Thoracic aorta (tissue), 2 donors: ENCODE measurements at places on chromosomes 12 and 14. TPM values are rescaled to one million over a fixed set of nuclear protein-coding genes. Genes with fewer than 3 reads are reported as not detected.

SMOC1 gene
- total RNA-seq = 29.8 TPM

RHOJ gene
- total RNA-seq = 23.4 TPM

EFS gene
- 23.3 TPM for total RNA-seq

CLEC12A gene
- total RNA-seq = 0.42 TPM

TAS2R10 gene
- not detected for total RNA-seq

ATP23 gene
- 7.4 TPM for total RNA-seq

RNU4-1 gene
- total RNA-seq = not detected

HOXC10 gene
- not detected for total RNA-seq

GPR84 gene
- 0.95 TPM for total RNA-seq

DNA sequence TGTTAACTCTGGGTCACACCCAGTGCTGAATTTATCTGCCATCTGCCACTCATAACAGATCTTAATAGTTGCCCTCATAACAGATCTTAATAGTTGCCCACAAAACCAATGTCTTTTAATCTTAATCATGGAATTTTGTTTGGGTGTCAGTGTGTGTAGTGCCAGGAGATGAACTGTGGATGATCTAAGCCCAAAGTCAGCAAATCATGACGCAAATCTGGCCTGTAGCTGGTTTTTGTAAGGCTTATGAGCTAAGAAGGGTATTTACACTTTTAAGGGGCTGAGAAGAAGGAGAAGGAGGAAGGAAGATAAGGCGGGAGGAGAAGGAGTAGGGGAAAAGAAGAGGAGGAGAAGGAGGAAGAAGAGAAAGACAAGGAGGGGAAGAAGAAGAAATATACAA is 10.0 kb upstream of the IL26 start:
- H3K27ac ChIP-seq = no peak overlapping the region
- H3K27me3 ChIP-seq = no peaks in the 10 kb centered on the region
- peaks cover 16% of the 10 kb centered on the region for H3K4me1 ChIP-seq
- H3K4me3 ChIP-seq = no peak overlapping the region

DNA sequence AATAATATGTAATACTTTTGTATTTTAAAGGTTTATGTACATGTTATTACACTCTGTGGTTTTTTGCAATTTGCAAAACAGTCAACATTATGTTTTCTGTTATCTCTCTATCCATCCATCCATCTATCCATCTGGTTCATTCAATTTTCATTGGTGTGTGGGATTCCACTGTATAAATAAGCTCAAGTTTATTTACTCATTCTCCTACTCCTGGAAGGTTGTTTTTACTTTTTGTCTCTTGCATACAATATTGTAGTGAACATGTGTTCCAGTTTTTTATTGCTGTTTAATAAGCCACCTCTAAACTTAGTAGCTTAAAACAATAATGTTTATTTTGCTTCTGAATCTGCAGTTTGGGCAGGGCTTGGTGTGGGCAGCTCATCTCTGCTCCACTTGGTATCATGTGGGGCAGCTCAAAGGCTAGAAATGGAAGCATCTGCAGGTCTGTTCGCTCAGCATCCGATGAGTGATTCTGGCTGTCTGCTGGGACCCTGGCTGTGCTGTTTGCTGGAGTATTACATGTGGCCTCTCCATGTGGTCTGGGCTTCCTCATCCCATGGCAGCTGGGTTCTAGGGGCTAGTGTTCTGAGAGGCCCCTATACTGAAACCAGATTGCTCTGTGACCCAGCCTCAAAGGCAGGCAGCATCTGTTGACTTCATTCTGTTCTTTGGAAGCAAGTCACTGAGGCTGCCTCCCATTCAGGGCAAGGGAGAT is 98.8 kb downstream of the SLC25A47 start:
- H3K36me3 ChIP-seq = no peaks in the 10 kb centered on the region
- DNase-seq = no peak
- H3K27me3 ChIP-seq = no peaks in the 10 kb centered on the region
- no peak overlapping the region for H3K4me3 ChIP-seq

DNA sequence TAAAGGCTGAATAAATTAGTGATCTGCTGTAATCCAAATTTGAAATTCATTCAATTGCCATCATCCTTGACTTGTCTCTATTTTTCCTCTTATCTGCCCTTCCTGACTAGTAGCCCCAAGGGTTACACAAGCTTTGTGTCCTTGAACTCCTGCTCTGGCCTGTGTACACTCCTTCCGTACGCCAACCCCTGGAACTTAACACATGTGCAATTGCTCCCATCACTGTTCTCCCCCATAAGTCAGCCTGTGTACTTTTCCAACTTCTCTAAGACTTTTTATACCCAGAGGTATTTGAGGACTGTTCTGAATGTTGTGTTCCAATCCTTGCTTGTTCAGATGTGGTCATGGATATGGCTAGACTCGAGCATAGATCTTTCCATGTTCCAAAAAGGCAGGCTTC is 171.1 kb upstream of the G2E3 start:
- H3K4me3 ChIP-seq = no peak overlapping the region
- H3K27me3 ChIP-seq = no peaks in the 10 kb centered on the region
- no peak for DNase-seq
- peaks cover 5% of the 10 kb centered on the region for H3K4me1 ChIP-seq

- H3K36me3 ChIP-seq = no peaks in the 10 kb centered on the region
- DNase-seq = no peak
- no peaks in the 10 kb centered on the region for H3K4me1 ChIP-seq
- no peaks in the 10 kb centered on the region for H3K27me3 ChIP-seq
- no peak overlapping the region for H3K4me3 ChIP-seq
- no peak overlapping the region for H3K27ac ChIP-seq
Measured at GRCh38 chr12:24960222-24960855, 11.4 kb upstream of the BCAT1 start.

- H3K4me3 ChIP-seq = no peak overlapping the region
- H3K27me3 ChIP-seq = no peaks in the 10 kb centered on the region
- no peak for DNase-seq
Measured at GRCh38 chr14:105275267-105275946, 25.4 kb downstream of the BRF1 start.

DNA sequence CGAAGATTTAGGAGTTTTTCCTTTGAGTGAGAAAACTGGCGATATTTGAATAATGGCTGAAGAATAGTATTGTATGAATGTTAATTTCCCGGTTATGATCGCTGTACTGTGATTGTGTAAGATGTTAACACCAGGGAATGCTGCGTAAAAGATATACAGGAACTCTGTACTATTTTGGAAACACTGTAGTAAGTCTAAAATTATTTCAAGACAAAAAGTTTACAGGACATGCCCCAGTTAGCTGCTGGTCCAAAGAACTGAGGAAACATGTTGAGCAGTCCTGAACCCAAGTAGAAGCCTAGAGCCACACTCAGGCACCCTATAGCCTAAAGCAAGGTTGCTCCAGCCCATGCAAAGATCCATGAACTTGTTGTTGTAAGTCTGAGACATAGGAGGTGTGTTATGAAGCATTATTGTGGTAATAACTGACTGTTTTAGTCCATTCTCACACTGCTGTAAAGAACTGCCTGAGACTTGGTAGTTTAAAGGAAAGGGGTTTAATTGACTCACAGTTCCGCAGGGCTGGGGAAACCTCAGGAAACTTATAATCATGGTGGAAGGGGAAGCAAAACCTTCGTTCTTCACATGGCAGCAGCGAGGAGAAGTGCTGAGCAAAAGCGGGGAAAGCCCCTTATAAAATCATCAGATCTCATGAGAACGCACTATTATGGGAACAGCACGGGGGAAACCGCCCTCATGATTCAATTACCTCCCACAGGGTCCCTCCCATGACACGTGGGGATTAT is 99.8 kb upstream of the RESF1 start:
- no peak overlapping the region for H3K4me3 ChIP-seq
- no peaks in the 10 kb centered on the region for H3K4me1 ChIP-seq
- DNase-seq = no peak
- no peaks in the 10 kb centered on the region for H3K36me3 ChIP-seq
- no peak overlapping the region for H3K27ac ChIP-seq

GRCh38 chr12:32134101-32134888 is 27.6 kb downstream of the BICD1 start:
- DNase-seq = no peak
- peak overlapping the region; percentile 34 for H3K27ac ChIP-seq
- H3K36me3 ChIP-seq = no peaks in the 10 kb centered on the region
- no peak overlapping the region for H3K4me3 ChIP-seq

- H3K36me3 ChIP-seq = no peaks in the 10 kb centered on the region
- no peak overlapping the region for H3K4me3 ChIP-seq
- no peaks in the 10 kb centered on the region for H3K4me1 ChIP-seq
- H3K27ac ChIP-seq = no peak overlapping the region
Measured at GRCh38 chr14:39015360-39015961, 87.6 kb downstream of the SEC23A start.

DNA sequence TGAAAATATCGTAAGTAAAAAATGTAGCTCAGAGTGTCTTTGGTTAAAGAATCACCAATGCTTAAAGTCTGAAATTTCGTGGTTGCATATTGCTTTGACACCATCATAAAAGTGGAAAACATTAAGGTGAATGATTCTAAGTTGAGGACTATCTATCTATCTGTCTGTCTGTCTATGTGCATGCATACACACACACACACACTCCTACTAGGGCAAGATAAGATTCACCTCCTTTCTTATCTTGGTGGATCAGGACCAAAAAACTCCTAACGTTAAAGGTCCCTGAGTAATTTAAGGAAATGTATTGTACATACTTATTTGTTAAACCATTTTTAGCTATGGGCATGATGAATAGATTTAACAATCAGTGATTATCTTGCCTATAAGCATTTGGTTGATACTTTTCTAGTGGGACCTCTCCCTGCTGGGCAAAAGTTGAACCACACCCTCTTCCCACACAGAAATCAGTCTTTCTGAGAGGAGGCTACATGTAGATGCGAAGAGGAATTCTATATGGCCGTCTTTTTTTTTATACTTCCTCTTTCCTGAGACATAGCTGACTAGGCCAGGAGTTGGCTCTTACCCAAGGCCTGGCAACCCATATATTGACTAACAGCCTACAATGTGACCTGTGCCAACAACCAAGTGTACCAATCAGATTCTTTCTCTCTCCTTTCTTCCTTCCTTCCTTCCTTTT is 19.3 kb upstream of the LLPH start:
- no peak for DNase-seq
- H3K27me3 ChIP-seq = no peaks in the 10 kb centered on the region
- no peak overlapping the region for H3K4me3 ChIP-seq

DNA sequence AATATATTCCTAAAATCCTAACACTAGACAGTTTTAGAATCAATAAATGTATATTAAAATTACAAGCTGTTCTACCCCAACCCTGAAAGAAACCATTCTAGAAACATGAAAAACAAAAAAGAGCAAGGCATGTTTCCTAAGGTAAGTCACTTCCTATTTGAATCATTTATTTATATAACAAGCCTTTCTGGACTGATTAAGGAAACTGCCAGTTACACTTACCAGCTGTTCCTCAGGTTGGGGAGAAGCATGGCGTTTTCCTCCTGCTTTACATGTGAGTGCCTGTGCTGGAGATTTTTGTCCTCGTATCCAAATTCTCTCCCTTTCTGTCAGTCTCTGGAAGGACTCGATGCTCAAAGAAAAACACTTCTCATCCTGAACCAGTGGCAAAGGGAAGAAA is 183.3 kb downstream of the EFCAB11 start:
- DNase-seq = no peak
- no peak overlapping the region for H3K4me3 ChIP-seq
- no peaks in the 10 kb centered on the region for H3K36me3 ChIP-seq
- no peaks in the 10 kb centered on the region for H3K4me1 ChIP-seq
- H3K27ac ChIP-seq = no peak overlapping the region

- no peak overlapping the region for H3K4me3 ChIP-seq
- H3K36me3 ChIP-seq = no peaks in the 10 kb centered on the region
- no peak for DNase-seq
- H3K4me1 ChIP-seq = peaks cover 8% of the 10 kb centered on the region
Measured at GRCh38 chr12:121709478-121709961, 3.0 kb upstream of the TMEM120B start.

- H3K4me1 ChIP-seq = no peaks in the 10 kb centered on the region
- no peak overlapping the region for H3K27ac ChIP-seq
- no peaks in the 10 kb centered on the region for H3K27me3 ChIP-seq
- no peak for DNase-seq
- no peak overlapping the region for H3K4me3 ChIP-seq
Measured at GRCh38 chr14:63392236-63392635, 73.5 kb upstream of the GPHB5 start.

GRCh38 chr12:113424915-113425823 is 3.0 kb downstream of the SDSL start:
- H3K36me3 ChIP-seq = no peaks in the 10 kb centered on the region
- H3K27ac ChIP-seq = no peak overlapping the region
- DNase-seq = no peak
- H3K4me1 ChIP-seq = peaks cover 12% of the 10 kb centered on the region
- H3K27me3 ChIP-seq = no peaks in the 10 kb centered on the region

- DNase-seq = no peak
- H3K36me3 ChIP-seq = no peaks in the 10 kb centered on the region
- H3K27ac ChIP-seq = no peak overlapping the region
- H3K27me3 ChIP-seq = no peaks in the 10 kb centered on the region
- no peaks in the 10 kb centered on the region for H3K4me1 ChIP-seq
Measured at GRCh38 chr12:107931761-107932160, 157.3 kb downstream of the ASCL4 start.

DNA sequence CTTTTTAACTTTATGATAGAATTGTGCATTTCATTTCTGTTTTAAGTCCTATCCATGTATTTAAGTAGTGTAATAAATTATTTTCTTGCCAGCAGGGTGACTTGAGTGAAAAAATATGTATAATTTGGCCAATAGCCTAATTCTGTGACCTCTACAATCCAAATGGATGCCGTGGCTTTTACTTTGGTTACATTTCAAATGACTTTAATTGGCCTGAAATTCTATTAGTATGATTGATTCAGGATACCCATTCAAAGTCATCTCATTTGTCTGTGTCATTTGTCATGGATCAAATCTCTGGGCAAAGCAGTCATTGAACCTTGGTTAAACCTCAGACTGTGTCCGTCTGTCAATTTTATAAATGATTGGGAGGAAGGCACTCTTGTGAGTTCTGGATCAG is 29.6 kb downstream of the CRADD start:
- H3K4me3 ChIP-seq = no peak overlapping the region
- DNase-seq = no peak
- H3K27me3 ChIP-seq = no peaks in the 10 kb centered on the region

DNA sequence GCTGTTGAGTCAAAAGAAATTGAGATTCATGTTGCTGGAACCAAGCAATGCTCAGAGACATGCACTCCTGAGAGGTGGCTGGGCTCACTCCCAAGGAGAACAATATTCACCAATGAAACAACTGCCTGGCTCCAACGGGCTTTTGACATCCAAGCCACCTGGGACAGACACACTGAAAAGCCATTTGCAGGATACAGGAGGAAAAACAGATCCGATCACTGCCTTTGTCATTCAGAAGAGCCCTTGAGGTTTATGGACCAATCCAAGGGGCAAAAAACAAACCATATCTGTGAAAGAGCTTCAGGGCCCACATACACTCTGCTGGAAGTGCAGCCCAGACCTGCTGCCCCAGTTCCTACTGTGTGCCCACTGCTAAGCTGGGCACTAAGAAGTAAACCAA is 277.5 kb downstream of the NUAK1 start:
- peaks cover 5% of the 10 kb centered on the region for H3K4me1 ChIP-seq
- H3K27me3 ChIP-seq = no peaks in the 10 kb centered on the region
- DNase-seq = no peak
- H3K27ac ChIP-seq = peak overlapping the region; percentile 61

- H3K27me3 ChIP-seq = no peaks in the 10 kb centered on the region
- no peaks in the 10 kb centered on the region for H3K4me1 ChIP-seq
- no peaks in the 10 kb centered on the region for H3K36me3 ChIP-seq
- no peak for DNase-seq
- no peak overlapping the region for H3K4me3 ChIP-seq
Measured at GRCh38 chr14:20118795-20119194, 8.3 kb downstream of the OR4K17 start.
